Fibroblast of the aortic adventitia (primary cell): ENCODE measurements at places on chromosomes 7 and 10. TPM values are rescaled to one million over a fixed set of nuclear protein-coding genes. Genes with fewer than 3 reads are reported as not detected.

SPDYE2 gene
- total RNA-seq = 0.16 TPM in 1 of 2 replicates, not detected in the other

ALOX5 gene
- total RNA-seq = not detected in 2 replicates

ACHE gene
- 0.16 TPM in 1 of 2 replicates, not detected in the other for total RNA-seq

ADGRA1 gene
- total RNA-seq = not detected in 2 replicates

ARMC3 gene
- total RNA-seq = 0.25 TPM in 1 of 2 replicates, not detected in the other

SUFU gene
- total RNA-seq = 3.3 and 4.8 TPM in 2 replicates

TMEM106B gene
- total RNA-seq = 50.2 and 146 TPM in 2 replicates

HOXA11 gene
- not detected in 2 replicates for total RNA-seq

ENTPD1 gene
- total RNA-seq = 0.09 and 0.16 TPM in 2 replicates

SPDYE5 gene
- total RNA-seq = 0.09 TPM in 1 of 2 replicates, not detected in the other

GUSB gene
- 22.3 and 25.9 TPM in 2 replicates for total RNA-seq

SRRM3 gene
- 0.18 and 1.3 TPM in 2 replicates for total RNA-seq

CDHR1 gene
- total RNA-seq = not detected in 2 replicates

KAZALD1 gene
- total RNA-seq = 62.4 and 71.5 TPM in 2 replicates

PON1 gene
- total RNA-seq = not detected in 2 replicates

RPEL1 gene
- under 0.01 and 0.82 TPM in 2 replicates for total RNA-seq

WEE2 gene
- under 0.01 TPM in 1 of 2 replicates, not detected in the other for total RNA-seq
